Mucosa of descending colon (tissue), 3 donors: ENCODE measurements at places on chromosomes 12 and 14. TPM values are rescaled to one million over a fixed set of nuclear protein-coding genes. Genes with fewer than 3 reads are reported as not detected.

DNA sequence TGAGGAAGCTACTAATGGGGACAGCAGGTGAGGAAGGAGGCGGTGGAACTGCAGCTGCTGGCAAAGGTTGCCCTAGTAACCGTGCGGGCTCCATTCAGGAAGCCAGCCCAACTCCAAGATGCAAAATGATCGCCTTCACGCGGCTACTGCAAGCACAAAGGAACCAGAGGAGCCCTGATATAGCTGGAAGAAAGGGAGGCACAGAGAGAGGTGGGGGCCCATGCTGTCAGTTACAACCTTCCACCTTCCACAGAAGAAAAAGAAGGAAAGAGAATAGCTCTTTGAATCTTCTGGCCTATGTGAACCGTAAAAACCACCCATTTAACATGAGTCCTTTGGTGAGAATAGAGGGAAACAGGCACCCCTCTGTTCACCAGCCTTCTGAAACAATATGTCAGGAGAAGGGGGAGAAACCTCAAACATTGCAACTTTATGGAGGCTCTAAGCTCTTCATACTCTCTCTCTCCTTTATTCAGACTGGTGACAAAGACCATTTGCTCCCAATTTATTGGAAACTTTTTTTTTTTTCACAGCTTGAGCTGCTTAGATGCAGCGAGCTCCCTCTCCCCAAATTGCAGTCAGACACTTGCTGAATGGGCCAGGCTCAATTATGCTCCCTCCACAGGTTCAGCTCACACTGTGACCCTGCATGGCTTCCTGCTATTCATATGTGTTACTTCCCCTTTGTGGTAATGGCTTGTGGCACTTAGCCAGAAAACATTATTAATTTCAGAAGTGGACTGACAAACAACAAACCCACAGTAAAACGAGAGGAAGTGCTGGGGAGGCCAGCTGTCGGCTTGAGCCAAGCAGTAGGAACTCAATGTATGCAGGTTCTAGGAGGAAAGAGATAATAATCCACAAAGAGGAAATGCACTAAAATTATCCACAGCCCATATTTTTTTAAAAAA, 6.2 kb downstream of the DUSP6 start:
- peak; percentile 44 for DNase-seq

DNA sequence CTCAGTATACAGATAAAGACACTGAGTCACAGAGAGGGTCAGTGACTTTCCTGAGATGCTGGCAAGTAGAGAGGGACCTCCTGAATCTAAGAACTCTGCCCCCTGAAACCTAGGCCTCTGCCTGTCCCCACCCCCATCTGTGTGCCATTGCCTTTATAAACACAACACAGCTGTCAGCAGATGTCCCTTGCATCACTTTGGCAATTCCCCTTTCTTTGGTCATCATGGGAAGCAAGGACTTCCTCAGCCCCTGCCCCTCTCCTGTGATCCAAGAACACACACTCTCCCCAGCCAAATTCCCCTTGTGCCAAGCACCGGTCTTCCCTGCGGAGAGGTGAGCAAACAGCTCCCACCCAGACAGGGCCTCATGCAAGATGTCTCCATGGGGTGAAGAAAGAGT, 8.3 kb downstream of the TSPAN11 start:
- DNase-seq, result no peak

DNA sequence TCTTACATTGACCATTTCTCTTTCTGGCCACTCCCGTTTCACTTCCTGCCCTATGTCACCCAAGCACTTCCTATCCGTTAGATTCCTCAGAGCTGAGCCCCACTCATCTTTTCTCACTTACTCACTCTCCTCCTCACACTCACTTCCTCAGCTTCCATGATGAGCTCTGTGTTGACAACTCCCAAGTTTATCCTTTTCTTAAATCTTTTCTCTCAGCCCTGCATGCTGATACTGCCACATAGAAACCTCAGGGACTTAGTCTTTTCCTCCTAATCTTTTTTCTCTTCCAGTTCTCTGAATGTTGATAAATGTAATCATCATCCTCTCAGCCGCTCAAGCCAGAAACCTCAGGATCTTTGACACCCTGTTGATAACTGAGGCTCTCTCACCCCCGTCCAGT, 99.6 kb downstream of the ANO6 start:
- DNase-seq, result no peak

PHETA1 gene
- 23.4 TPM for total RNA-seq

KLRC3 gene
- 0.81 TPM for total RNA-seq

- no peak for DNase-seq
Measured at GRCh38 chr14:96318836-96319235, 44.3 kb downstream of the ATG2B start.

- peak; percentile 40 for DNase-seq
Measured at GRCh38 chr12:116609319-116610114, 50.3 kb downstream of the MAP1LC3B2 start.

DNA sequence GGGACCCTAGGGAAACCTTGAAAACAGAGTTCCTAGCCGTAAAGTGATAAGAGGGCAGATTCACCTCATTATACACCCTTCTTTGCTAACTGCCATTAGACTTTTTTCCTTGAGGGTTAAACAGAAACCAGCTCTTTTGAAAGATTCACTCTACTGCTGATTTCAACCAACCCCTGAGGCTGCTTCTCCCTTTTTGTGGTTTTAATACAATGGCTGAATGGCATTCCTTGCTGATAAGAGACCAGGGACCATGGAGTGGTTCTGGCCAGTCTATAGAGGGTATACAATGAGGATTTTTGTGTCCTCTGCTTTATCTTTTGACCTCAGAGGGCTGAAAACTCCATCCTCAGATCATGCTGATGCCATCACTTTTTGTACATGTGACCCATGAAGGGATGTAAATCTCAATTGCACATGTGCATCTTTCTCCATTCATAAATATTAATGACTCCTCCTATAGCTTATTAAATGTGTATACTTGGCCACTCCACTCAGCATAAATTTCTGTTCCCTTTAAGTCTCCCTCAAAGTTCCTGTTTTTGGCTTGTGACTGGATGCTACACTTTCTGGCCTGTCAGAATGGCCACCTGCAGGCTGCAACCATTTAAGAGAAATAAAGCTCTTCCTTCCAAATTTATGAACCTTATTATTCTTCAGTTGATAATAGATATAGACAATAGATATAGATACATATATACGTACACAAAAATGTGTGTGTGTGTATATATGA, 233.8 kb upstream of the SEL1L start:
- DNase-seq, result no peak
